ENCODE measurements at places on chromosomes 5 and 9.

DNA sequence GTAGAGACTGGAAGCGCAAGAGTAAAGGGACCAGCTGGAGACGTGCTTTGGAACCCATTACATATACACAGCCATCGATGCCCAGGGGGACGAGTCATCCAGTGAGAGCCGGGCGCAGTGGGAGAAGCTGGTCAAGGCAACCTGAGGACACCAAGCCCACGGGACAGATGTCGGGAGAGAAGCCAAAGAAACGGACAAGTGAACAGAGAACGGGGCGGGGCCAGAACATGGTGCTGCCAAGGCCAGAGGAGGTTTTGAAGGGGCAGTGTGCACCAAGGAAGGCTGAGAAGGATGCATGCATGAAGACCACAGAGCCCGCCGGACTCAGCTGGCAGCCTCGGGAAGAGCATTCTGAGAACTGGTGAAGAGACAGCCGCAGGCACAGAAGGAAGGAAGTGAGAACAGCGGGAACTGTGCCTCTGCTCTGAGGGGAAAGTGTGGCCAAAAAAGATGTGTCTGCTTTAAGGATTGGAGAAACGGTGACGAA is 20.3 kb downstream of the CAMSAP1 start:
- no peak for DNase-seq

DNA sequence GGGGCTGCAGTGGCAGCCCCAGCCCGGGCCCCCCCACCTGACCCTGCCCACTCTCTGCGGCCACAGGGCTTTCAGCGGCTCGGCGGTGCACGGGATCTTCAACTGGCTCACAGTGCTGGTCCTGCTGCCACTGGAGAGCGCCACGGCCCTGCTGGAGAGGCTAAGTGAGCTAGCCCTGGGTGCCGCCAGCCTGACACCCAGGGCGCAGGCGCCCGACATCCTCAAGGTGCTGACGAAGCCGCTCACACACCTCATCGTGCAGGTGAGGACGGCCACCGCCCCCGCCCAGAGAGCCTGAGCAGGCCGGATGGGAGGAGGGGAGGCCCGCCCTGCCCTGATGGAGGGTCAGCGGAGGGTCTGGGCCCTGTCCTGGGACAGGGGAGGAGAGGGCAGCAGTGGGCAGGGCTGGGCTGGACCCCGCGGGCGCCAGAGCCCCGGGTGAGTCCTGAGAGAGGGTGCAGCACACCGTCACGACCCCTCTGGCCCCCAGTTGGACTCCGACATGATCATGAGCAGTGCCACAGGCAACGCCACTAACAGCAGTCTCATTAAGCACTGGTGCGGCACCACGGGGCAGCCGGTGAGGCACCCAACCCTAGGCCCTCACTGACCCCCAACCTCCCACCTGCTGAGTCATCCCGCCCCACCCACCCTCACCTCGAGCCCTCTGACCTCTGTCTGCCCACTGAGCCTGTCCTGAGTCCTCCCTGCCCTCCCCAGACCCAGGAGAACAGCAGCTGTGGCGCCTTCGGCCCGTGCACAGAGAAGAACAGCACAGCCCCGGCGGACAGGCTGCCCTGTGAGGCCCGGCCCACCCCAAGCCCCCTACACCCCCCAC is 2.7 kb downstream of the SLC34A3 start:
- no peak for DNase-seq

DNA sequence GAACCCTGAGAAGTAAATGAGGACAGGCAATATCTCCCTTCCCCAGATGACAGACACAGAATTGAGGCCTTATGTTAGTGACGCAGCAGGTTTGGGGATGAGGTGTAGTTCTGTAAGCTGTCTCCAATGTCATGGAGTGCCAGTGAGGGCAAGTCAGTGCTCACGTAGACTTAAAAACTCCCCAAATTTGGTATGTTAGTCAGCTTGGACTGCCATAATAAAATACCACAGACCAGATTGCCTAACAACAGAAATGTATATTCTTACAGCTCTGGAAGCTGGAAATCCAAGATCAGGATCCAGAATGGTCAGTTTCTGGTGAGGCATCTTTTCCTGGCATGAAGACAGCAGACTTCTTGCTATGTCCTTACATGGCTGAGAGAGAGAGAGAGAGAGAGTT is 14.9 kb downstream of the FOXI1 start:
- no peak for DNase-seq

GRCh38 chr5:172901012-172901780 is 58.0 kb upstream of the RPL26L1 start:
- DNase-seq: peak; percentile 66

- no peak for DNase-seq
Observed at GRCh38 chr9:99024959-99025358, 80.0 kb upstream of the TGFBR1 start.

DNA sequence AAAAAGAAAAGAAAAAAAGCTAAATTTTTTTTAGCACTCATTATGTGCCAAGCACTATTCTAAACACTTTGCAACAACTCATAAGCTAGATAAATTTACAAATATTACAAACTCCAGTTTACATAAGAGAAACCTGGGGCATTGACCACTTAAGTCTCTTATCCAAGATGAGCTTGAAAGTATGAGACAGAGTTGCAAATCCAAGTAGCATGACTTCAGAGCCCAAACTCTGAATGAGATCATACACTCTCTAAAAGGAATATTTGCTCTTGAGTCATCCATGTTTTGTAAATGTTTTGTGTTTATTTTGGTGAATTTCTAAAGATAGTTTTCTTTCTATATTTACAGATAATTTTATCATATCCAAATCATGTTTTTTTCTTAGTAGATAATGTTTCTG is 4.0 kb upstream of the SHOC1 start:
- DNase-seq: no peak

DNA sequence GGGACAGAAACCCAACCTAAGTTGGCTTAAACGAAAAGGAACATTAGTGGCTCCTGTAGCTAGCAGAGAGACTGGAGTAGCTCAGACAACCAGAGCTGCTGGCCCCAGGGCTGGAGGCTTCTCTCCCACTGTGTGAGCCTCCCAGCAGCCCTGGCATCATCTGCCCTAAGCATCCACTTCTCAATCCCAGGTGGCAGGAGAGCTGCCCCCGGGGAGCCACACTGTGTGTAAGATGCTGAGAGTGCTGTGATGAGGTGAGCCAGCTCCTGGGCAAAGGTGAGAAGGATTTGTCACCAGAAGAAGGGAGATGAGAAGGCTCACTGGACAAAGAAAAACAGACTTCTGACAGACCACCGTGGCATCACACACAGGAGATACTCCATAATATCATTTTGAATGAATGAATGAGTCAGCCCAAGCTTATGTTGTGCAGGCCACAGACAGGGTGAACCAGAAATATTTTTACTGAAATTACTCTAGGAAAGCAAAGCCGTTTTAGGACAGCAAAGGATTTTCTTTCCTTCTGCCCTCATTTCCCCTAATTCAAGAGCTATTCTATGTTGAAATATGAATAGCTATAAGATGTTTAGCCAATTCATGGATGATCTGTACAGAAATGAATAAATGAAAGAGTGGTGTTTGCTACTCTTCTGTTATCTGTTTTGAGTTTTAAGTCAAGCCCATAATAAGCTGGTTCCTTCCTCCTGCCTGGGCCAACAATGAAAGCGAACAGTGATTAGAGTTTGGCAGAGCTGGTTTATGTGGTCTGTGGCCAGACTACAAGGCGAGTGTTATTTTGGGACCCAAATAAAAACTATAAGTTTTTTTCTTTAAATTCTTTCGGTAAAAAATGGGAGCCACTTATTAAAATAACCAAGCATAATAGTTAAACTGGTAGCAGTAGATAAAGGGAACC is 57.4 kb upstream of the ECM2 start:
- peak; percentile 71 for DNase-seq

- DNase-seq: no peak
Observed at GRCh38 chr5:174093123-174093522, 47.6 kb downstream of the NSG2 start.

- no peak for DNase-seq
Observed at GRCh38 chr5:114822863-114823262, 346.8 kb downstream of the TRIM36 start.

DNA sequence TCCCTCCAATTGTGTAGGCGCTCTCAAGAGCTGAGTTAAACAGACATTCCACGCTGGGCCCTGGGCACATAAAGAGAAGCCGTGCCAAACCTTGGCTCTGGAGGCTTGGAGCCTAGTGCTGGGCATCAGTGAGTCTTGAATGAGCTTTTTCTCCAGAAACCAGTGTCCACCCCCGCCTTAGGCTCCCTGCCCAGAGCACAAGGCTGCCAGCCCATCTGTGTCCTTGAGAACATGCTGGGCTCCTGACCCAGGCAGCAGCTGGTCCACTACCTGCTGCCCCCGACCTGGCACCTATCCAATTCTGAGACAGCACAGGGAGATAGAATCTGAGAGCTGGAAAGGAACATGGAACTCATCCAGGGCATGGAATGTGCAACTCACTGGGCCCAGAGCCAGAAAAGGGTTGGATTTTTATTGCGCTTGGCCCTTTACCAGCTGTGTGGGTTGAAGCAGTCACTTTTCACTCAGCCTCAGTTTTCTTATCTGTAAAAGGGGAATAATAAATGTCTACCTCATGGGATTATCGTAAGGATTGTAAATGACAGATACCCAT is 92.4 kb upstream of the CPLX2 start:
- DNase-seq: no peak

- DNase-seq: peak; percentile 30
Observed at GRCh38 chr9:19934301-19934871, 145.5 kb upstream of the SLC24A2 start.

DNA sequence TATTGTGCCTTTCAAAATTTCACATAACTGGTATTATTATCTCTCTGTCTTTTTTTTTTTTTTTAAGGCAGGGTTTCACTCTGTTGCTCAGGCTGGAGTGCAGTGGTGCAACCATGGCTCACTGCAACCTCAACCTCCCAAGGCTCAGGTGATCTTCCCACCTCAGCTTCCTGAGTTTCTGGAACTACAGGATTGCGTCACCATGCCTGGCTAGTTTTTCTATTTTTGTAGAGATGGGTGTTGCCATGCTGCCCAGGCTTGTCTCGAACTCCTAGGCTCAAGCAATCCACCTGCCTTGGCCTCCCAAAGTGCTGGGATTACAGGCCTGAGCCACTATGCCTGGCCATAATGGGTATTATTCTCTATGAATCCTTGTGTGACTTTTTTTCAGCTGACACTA is 402.3 kb upstream of the SMARCA2 start:
- DNase-seq: no peak

DNA sequence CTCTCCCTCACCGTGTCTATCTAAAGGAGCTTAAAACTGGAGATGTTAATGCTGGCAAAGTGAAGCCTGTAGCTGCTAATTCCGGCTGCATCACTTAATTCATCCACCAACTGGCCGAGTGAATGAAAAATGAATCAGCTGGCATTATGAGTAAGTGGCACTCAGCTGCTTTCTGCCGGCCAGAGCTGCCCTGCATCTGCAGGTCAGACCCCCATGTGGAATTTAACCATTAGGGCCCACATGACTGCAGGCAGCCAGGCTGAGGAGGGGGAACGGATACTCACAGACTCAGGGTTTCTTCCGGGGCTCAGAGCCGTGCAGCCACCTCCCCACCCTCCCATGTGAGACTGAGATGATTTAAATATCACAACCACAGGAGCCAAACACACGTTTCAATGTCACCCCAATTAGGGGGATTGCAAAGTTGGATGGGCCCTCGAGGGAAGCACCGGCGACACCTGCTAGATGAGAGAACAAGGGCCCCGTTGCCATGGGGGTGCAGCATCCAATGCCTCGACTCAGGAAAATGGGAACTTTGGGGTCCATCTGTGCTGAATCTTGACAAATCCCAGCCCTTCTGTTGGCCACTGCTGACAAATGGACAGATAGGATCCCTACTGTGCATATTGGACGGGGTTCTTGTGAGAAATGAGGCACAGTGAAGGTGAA is 115.6 kb upstream of the ALDH1B1 start:
- DNase-seq: no peak

DNA sequence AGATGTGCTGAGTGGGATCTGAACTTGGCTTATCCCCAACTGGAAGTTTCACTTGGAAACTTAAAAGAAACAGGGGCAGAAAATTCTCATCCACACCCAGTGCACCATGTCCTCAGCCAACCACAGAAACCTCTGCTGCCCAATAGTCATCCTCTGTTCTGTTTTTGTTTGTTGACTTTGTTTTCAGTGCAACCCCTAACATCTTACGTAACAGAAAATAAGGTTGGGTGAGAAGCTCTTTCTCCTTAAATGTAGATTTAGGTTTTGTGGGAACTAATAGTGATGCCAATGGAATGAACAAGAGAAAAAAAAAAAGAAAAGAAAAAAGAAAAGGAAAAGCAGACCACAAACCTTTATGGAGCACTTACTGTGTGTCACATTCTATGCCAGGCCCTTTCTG is 262.8 kb downstream of the PAPPA start:
- DNase-seq: no peak

- DNase-seq: peak; percentile 26
Observed at GRCh38 chr5:36908544-36909260, 32.1 kb downstream of the NIPBL start.

Data from femur (tissue), 1 donor.